Uterus (tissue), 4 donors: ENCODE measurements at places on chromosomes 3 and 15.

GRCh38 chr15:100266166-100266565, 75.6 kb downstream of the ADAMTS17 start:
- no peak for DNase-seq

DNA sequence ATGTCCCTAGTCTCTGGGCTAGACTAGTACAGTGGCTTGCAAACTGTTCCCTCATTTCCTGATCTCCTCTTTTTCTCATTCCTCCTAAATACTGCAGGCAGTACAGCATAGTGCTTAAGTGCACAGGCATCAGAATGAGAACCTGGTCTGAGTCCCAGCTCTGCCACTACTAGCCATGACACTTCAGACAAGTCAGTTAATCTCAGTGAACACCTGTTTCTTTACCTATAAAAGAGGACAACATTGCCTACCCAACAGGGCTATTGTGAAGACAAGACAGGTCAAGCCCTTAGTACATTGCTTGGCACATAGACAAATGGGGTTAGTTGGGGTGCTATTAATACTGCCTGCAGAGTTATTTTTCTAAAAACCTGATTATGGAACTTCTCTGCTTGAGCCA, 113.3 kb downstream of the RYR3 start:
- no peak for DNase-seq

- DNase-seq, result no peak
Observed at GRCh38 chr15:74041311-74041756, 41.0 kb downstream of the GOLGA6A start.

DNA sequence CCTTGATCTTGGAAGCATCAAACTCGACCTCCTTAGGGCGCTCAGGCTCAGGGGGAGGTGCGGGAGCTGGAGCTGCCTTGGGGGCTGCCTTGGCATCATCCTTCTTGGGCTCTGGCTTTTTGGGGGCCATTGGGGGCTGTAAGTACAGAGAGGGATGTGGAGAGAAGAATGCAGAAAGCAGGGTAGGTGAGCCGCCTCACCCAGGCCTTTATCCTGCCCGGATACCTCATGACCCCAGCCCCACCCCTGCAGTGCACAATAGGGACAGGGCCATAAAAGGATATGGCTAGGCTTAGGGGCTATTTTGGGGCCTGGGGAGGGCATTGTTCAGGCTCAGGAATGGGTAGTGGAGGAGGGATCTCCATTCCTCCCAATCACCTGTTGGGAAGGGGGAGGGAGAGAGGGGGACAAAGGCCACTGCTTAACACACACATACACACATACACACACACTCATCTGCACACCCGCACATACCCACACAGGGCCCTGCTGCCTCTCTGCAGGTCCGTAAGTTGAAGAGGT, at the start of gene MYL3:
Gene MYL3, minus strand, starts transcription at position 184 of the 522 bp plus-strand sequence. Its CDS starts 54 bp downstream, at position 130.
- DNase-seq, result peak; percentile 6

DNA sequence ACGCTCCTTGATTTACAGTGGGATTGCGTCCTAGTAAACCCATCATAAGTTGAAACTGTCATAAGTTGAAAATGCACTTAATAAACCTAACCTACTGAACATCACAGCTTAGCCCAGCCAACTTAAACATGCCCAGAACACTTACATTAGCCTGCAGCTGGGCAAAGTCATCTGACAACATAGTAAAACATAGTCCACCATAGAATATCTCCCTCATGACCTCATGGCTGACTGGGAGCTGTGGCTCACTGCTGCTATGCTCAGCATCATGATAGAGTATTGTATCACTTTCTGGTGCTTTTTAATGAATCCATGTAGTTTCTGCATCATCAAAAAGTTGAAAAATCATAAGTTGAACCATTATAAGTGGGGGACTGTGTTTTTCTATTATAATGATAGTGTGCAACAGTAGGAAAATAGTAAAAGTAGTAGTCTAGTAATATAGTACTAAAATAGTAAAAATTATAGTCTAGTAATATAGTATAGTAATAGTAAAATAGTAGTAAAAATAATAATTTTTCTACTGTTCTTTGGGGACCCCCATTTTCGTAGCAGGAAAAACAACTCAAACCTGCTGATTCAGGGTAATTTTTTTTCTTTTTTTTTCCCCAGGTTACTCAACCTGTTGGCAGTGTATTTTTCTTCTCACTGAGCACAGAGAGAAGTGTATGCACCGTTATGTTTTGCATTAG, 233.5 kb downstream of the MYRIP start:
- no peak for DNase-seq

DNA sequence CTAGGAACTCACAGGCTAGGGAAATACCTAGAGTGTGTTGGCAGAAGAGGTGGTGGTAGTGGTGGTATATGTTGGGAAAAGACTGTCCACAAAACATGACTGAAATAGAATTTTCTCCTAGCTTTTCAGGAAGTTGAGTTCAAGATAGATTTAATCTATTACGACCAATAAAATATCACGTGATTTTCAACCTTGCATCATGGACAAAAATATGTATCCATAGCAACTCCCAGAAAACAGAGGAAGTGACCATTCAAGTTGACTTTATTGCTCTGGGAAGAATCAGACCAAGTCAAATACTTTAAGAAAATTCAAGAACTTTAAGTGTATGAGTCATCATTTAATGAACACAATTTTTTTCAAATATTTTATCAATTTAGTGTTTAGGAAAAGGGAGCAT, 347.0 kb upstream of the ZNF385D start:
- no peak for DNase-seq

DNA sequence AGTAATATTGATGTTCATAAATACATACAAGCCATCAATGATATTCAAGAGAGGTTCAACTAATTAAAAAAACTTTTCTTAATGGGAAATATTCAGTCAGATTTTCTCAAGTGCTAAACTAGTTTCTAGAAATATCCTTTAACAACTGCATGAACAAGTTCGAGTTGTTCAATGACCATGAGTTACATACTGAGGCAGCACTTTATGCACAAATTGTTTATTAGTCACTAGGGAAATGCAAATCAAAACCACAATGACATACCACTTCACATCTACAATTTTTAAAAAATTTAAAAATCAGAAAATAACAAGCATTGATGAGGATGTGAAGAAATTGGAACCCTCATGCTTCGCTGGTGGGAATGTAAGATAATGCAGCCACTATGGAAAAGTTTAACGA, 62.4 kb downstream of the RAD18 start:
- no peak for DNase-seq

GRCh38 chr3:71371282-71371681, 212.2 kb downstream of the FOXP1 start:
- no peak for DNase-seq

DNA sequence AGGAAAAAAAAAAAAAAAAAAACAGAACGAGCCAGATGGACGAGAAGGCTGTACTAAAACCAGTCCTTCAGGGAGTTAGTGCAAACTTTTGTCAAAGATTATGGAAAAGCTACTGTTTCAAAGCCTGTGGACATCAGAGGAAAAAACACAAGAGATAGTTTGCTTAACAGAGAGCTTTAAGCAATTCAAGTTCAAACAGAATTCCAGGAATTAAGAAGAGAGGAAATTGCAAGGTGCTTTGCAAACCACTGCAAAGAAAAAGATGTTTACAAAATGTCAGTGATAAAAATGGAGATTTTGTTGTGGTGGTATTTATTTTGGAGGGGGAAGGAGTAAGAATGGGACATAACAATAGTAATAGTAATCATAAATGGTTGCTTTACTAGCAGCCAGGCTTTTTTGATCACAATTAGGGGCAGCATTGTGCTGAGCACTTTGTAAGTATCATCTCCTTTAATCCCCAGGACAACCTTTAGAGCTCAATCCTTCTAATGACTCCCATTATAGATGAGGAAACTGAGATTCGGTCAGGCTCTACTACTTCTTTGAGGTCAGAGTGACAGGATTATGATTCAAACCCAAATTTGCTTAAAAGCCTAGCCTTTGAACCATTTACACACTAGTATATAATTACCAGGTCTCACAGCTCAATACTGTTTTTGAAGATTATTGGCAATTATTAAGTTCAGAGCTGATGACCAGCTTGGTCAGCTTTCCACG, 22.4 kb upstream of the ARHGEF3 start:
- no peak for DNase-seq

DNA sequence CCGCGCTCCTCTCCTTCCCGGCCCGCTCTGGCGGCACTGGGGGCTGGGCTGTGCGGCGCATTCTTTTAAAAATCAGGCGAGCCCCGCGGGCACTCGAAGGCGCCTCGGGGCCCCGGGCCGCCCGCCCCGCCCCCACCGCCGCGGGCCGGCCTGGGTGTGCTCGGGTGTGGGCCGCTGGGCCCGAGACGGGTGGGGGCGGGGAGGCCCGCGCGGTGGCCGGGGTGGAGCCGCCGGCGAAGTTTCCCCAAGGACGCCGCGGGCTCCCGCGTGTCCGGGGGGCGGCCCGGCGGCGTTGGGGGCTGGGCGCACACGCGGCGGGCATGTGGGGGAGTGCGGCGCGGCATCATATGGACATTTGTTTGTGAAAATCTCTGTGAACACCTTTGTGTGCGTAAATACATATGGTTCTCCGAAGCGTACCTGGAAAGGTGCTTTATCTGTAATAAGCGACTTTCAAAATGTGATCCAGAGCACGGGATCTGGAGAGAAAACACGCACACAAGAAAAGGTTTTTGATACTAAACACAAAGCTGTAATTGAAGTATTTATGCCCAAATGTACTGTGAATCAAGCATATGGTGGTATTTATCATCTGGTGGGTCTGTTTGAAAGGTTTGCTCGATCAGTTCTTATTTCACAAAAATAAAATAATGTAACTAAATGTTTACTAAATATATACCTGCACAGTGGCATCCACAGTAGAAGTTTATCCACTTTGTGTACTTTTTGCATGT, 612 bp upstream of the TBL1XR1 start:
- DNase-seq, result no peak

GRCh38 chr15:77811270-77811669, 178.6 kb upstream of the LINGO1 start:
- no peak for DNase-seq

- DNase-seq, result no peak
Observed at GRCh38 chr3:66380200-66380932, 120.5 kb downstream of the LRIG1 start.

DNA sequence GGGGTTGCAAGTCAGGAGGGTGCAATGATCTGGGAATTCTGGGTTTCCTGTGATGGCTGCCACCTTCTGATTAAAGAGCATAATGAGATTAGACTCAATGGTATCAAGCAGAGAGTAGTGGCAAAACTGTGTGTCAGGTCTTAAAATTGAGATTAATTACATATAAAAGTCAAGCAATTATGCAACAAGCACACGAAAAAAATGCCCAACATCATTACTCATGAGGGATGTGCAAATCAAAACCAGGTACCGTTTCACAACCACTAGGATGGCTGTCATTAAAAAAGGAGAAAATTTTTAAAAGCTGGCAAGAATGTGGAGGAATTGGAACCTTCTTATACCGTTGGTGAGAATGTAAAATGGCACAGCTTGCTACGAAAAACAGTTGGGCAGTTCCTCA, 205.0 kb downstream of the OSBPL10 start:
- no peak for DNase-seq

- no peak for DNase-seq
Observed at GRCh38 chr15:70047386-70048197, 50.1 kb downstream of the TLE3 start.

DNA sequence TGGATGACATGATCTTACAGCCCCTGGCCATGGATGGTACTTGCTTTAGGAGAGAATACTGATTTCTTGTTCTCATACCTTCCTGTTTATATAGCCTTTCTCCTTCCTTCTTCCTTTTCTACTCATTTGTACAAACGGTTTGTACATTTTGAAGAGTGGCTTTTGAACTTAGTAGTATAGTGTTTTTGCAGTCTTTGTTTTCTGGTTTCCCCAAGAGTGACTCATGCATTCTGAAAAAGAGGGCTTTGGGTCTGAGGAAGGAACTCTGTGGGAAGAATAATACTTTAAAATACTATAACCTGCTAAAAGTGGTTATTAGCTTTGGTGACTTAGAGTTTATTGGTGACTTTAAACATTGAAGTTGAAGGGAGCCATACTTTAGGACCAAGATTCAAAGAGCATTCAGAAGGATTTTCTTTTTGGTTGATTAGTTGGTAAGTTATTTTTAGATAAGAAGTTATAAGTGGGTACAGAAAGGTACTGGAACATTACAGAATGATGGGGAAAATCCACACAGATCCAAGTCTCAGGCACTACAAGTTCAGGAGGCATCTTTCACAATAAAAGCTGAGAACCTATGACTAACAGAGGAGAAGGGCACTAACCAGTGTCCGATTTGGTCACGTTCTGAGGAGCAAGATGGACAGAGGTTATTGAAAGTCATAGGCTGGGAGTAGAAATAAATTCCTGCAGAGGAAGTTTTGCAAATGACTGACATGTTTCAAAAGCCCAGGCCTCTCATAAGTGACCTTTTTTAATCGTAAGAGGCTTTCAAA, 369.6 kb upstream of the AZI2 start:
- DNase-seq, result no peak

DNA sequence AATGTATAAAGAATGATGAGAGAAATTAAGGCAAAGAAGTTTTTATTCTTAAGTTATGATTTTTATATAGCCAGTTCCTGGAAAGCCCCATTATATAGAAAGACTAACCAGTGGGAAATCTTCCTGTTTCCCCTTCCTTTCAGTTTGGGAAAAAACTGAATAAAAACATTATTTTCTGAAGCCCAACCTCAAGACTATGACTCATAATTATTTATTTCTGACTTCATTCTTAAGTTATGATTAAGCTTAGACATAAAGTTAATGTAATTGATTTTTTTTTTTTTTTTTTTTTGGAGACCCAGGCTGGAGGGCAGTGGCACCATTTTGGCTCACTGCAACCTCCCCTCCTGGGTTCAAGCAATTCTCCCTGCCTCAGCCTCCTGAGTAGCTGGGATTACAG, 55.8 kb downstream of the TRPC1 start:
- DNase-seq, result no peak

DNA sequence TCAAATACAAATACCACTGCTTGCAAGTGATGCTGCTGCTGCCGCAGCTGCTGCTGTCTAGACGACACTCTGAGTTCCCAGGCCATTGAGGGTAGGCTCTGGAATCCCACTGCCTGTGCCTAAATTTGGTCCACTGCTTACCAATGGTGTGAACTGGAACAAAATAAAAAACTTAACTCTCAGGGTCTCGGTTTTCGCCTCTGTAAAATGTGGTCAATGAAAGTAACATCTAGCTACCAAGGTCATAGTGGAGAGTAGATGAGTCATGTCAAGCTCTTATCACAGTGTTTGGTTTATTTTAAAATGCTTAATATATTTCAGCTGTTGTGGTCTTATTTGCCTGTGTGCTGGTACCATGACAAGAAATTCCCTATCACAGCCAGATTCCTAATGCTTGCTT, 299.3 kb downstream of the CLSTN2 start:
- DNase-seq, result no peak

GRCh38 chr3:71316066-71316777, 267.3 kb downstream of the FOXP1 start:
- no peak for DNase-seq

- no peak for DNase-seq
Observed at GRCh38 chr15:40691737-40692136, 3.2 kb upstream of the RAD51 start.

- peak; percentile 31 for DNase-seq
Observed at GRCh38 chr3:73745526-73746191, 120.9 kb upstream of the PDZRN3 start.

GRCh38 chr3:181710345-181711291, 1.1 kb upstream of the SOX2 start:
- DNase-seq, result no peak

- DNase-seq, result peak; percentile 22
Observed at GRCh38 chr3:40691452-40691861, 166.7 kb downstream of the ZNF621 start.

- no peak for DNase-seq
Observed at GRCh38 chr15:63703641-63704240, 106.6 kb downstream of the FBXL22 start.

GRCh38 chr3:189361103-189361835, 189.5 kb downstream of the TPRG1 start:
- no peak for DNase-seq

GRCh38 chr15:38351466-38351865, 98.8 kb downstream of the SPRED1 start:
- no peak for DNase-seq
